Stimulated activated CD4-positive, alpha-beta T cell treated with anti-CD3 and anti-CD28 coated beads, Interleukin-2, amount 100 ng/mL, for 24 hours (primary cell): ENCODE measurements at places on chromosomes 11 and 22.

- DNase-seq: no peak
Observed at GRCh38 chr11:61468002-61468401, 38.1 kb downstream of the SDHAF2 start.

- DNase-seq: peak; percentile 87
Observed at GRCh38 chr22:45994491-45995404, 17.8 kb upstream of the WNT7B start.

DNA sequence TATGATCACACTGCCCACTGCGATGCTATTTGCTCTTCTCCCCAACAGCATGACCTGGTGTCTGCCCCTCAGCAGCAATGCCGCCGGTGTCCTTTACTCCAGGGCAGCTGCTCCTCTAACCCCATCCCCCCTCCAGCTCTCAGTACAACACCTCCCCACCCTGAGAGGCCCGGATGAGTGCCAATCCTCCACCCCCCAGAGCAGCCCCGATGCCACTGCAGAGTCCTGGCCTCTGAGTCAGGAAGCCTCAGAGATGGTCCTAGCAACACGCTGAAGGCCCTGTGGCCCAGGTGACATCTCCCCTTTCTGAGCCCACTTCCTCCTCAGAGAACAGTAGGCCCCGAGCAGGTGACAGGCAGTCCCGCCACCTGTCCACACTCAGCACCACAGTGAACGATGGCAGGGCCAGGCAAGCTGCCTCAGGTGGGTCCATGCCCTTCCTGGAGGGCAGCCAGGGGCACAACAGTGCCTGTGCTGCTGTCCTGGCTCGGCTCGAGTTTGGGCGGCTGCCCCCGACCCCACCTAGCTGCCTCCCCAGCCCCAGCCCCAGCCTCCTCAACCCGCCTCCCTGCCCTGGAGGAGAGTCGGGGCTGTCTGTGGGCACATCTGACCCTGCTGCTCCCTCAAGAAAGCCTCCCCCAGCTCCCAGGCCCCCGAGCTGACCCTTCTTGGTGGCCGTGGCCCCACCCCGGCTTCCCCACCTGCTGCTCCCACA lies 3.9 kb upstream of the NDUFS8 start:
- no peak for DNase-seq

GRCh38 chr11:115751243-115752015 lies 247.2 kb upstream of the CADM1 start:
- no peak for DNase-seq

- no peak for DNase-seq
Observed at GRCh38 chr11:35798423-35798822, 135.8 kb downstream of the TRIM44 start.

GRCh38 chr11:121464352-121464946 lies 11.7 kb upstream of the SORL1-AS1 start:
- DNase-seq: peak; percentile 85

DNA sequence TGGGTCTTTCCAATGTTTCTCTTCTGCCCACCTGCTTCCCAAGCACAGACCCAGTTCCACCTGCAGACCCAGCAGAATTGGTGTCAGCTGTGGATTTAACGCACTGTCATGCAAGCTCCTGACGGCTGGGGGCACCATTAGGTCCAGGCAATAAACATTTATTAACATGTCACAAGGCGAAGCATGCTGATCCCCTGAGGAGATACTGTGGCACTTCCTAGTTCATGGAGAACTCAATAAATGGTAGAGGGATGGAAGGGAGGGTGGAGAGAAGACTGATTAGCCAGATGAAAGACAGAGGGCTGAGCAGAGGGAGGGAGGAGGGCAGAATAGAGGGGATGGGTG lies 68.3 kb upstream of the TSPAN18 start:
- DNase-seq: no peak

- DNase-seq: no peak
Observed at GRCh38 chr11:101008961-101009689, 120.5 kb downstream of the PGR start.

- no peak for DNase-seq
Observed at GRCh38 chr22:24091551-24092420, 80.7 kb downstream of the CABIN1 start.

GRCh38 chr11:59173080-59173963 lies 1.4 kb downstream of the DTX4 start:
- DNase-seq: no peak

DNA sequence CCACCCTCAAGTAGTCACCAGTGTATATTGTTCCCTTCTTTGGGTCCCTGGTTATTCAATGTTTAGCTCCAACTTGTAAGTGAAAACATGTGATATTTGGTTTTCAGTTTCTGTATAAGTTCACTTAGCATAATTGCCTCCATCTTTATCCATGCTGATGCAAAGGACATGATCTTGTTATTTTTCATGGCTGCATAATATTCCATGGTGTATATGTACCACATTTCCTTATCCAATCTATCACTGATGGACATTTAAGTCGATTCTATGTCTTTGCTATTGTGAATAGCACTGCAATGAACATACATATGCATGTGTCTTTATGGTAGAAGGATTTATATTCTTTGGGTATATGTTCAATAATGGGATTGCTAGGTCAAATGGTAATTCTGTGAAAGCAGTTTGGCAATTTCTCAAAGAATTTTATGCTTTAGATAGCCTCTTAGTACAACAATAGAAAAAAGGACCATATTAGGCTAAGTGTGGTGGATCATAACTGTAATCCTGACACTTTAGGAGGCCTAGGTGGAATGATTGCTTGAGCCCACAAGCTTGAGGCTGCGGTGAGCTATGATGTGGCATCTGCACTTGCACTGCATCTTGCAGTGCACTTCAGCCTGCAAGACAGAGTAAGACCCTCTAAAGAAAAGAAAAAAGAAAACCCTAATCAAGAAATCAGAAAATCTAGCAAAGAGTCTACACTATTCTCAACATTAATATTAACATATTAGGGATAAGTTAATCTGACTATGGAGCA lies 468.5 kb upstream of the FAT3 start:
- DNase-seq: no peak

DNA sequence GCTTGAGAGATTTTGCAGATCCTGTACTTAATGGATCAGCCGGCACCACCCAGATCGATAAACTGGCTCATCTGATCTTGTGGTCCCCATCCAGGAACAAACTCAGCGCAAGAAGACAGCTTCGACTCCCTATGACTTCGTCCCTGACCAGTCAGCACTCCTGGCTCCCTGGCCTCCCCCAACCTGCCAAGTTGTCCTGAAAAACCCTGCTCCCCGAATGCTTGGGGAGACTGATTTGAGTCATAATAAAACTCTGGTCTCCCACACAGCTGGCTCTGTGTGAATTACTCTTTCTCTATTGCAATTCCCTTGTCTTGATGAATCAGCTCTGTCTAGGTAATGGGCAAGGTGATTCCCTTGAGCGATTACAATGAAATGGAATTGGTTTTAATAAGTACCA lies 29.5 kb downstream of the OR2AG2 start:
- DNase-seq: peak; percentile 49

DNA sequence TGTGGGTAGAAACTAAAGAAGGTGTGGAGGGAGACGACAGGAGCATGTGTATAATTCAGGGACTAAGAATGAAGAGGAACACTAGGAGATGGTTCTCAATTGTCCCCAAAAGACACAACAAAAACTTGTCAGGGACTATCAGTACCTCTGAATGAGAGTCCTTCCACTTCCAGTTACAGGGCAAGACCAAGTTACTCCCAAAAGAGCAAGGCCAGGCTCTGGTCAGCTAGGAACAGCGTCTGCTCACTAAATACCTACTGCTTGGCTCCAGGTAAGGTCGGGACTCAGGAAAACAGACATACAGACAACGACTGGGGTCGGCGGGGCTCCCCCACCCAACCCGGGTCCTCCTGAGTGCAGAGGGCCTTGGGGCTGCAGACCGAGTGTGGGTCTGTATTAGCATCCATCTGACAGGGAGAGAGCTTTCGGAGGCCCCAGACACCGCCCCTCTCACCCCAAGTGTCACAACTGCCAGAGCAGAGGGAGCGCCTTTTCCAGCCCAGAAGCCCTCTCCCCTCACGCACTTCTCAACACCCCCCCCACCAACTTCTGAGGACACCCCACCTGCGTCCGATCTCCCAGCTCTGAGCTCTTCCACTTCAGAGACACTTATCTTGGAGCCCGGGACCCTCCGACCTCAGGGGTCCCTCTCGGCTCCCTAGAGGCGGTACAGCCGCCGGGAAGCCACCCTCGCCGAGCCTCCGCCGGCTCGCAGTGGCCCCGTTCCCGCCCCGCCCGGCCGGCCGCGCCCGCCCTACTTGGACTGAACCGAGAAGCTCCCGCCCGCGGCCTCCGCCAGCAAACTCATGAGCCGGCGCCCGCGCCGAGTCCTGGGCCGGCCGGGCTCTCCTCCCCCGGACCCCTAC lies 522 bp downstream of the RHOG start:
- DNase-seq: peak; percentile 62

DNA sequence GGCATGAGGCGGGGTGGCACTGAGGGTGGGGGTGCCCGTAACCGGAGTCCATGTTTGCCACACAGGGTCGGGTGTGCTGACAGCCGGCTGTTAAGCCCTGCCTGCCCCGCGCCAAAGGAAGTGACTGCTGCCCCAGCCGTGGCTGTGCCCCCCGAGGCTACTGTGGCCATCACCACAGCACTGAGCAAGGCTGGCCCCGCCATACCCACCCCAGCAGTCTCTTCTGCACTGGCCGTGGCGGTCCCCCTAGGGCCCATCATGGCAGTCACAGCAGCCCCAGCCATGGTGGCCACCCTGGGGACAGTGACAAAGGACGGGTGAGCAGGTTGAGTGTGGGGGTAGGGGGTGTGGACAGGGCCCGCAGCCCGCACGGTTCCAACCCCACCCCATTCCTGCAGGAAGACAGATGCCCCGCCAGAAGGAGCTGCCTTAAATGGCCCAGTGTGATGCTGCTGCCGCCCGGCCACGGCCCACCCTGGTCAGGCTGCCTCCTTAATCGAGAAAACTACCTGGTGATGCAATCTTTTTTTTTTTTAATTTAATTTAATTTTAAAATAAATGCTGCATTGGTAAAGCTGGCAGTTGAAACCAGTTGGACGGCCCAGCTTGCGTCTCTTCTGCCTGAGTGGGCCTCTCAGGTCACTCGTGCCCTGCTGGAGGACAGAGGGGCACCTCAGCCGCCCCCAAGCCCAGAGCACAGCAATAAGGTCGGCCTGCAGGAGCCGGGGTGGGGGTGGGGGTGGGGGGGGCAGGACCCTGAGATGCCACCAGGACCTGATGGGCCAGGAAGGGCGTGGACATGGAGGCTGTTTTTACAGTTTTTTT lies 30.8 kb downstream of the SBF1 start:
- DNase-seq: no peak
